Ovary (tissue), 10 donors: ENCODE measurements at places on chromosomes 5 and 9. TPM values are rescaled to one million over a fixed set of nuclear protein-coding genes. Genes with fewer than 3 reads are reported as not detected.

The IGIP gene
- 12.9 TPM for total RNA-seq

The NUDCD2 gene
- 19.6 TPM for total RNA-seq

The PPIC gene
- 12.5 TPM for total RNA-seq

The PCDHB16 gene
- total RNA-seq: 6.9 TPM

The CDH12 gene
- total RNA-seq: not detected

The FAM169A gene
- 13.4 TPM for total RNA-seq

The ZNF782 gene
- total RNA-seq: 9.8 TPM

The LCNL1 gene
- 0.46 TPM for total RNA-seq

The EMB gene
- 13.5 TPM for total RNA-seq
